ENCODE measurements at places on chromosomes 5 and 9.

GRCh38 chr9:115296831-115297565, 179.0 kb upstream of the TNC start:
- DNase-seq = peak; percentile 50

- no peak for DNase-seq
Observed at GRCh38 chr5:126633552-126633951, 32.8 kb downstream of the PHAX start.

DNA sequence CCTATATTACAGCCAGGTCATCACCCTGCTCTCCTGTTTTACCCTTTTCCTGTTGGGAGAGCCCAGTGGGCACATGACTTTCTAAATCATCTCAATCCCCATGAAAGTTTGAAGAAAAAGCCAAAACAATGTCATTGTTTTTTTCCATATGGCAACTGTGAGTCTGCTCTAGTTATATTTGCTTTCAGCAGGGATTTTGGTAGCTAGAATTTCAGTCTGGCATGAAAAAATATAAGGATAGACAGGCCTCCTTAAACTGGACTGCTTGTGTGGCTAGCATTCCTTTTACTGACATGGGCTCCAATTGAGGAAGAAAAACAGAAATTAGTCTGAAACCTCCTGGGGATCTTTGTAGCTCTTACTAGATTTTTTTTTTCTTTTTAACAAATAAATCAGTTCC, 25.6 kb downstream of the MOCS2 start:
- DNase-seq = no peak

DNA sequence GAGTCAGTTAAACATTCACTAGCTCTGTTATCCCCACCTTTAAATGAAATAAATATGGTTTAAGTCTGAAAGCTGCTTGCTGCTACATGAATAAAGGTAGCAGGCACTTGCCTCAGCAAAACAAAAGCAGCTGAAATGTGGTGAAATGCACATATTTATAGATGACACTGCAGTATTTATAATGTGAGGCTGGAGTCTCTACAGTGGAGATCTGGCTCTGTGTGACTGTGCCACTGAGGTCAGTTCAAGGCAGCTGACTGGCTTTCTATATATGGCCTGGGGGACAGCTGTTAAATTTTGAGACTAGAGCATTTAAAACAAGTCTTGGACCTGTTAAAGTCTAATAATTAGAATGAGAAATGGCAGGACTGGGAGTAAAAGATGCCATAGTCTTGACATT, 859.6 kb upstream of the SEMA6A start:
- no peak for DNase-seq

DNA sequence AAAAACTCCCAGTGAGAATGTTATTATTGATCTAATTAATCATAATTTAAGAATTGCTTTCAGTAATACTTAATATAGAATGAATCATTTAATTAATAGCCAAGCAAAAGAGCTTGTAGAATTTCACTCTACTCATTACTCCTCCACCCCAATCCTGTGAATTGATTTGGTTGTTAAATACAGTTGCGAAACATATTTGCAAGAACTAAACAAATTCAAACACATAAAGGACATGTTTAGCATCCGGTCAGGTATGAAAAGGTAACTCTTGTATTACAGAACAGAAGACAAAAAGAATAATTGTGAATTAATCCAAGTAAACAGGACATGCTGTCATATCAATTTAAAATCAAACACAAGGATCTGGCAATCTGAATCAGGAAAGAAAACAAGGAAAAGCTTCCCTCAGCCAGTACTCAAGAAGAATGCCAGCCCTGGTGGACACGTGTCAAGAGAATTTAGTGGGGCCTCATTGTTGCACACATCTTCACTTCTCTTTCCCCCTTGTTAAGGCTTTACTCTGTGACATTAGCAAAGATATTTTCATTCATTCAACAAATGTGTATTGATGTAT, 89.4 kb upstream of the SLC12A2 start:
- no peak for DNase-seq

DNA sequence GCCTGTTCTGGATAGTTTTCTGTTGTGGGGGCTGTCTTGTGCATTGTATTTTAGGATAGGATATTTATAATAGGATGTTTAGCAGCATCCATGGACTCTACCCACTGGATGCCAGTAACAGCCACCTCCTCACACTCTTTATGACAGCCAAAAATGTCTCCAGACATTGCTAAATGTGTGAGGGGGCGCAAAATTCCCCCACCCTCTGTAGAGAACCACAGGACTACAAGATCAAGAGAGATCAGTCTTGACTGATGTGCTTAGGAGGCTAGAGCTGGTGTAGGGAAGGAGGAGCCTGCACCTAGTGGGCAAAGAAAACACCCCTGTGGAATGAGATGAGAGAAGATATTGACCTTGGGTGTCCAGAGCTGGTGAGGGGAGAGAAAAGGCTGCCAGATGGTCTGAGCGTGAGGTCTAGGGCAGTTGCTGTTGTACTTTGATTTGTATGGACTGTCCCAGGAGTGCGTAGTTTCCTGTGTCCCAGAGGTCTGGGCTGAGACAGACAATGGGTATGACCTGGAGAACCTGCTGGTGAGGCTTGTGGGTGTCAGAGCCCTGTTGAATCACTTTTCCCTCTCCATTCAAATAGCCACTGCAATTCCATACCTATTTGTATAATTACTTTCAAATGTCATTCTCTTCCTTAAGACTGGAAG, 16.3 kb downstream of the DAPK1 start:
- no peak for DNase-seq

DNA sequence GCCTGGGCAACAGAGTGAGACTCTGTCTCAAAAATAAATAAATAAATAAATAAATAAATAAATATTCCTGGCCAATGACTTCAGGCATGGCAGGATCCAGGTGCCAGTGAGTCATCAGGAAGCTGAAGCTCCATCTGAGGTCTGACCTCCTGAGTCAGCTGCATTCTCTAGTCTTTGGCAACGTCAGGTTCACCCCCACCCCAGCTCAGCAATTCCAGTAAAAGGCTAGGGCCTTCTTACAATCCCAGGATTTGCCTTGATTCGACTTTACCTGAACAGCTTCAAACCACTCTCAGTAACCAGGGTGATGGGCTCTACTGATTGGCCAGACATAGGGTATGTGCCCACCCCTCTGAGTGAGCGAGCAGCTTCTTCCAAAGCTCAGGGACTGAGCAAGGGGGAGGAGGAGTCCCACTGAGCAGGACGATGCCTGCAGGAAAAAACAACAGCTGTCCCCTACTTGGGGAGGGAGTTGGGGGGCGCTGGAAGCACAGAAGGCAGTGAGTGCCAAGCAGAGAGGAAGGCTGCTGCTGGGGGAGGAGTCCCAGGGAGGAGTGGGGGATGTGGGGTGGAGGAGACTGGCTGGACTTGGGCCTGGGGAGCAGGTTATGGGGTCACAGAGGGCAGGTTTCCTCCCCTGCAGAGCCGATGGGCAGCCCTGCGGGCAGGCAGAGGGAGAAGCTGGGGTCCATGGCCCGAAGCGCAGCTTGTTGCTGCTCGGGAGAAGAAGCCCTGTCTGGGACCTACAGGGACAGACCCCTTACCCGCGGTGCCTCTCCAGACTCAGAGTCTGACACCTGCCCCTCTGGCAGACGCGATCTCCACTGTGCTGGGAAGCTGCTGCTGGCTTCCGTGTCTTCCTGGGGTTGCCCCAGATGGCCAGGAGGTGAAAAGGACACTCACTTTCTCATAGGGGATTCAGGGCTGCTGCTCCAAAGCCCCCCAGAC, 25.9 kb upstream of the UNC5A start:
- DNase-seq = peak; percentile 42

DNA sequence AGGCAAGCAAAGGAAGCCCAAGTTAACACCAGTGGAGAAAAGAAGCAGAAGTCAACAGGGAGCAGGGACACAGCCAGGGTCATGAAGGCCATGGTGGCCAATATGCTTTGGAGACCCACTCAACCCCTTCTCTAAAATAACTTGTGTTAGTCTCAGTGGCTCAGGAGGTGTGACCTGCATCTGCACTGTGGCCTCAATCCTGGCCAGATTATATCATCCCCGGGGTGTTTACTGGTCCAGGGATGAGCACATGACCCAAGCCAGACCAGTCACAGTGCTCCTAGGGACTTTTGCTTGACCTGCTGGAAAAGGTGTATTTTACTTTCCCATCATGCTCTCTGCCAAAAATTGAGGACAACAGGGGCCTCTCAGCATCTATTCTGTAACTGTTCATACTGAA, 105.2 kb downstream of the DPYSL3 start:
- no peak for DNase-seq

GRCh38 chr9:78021697-78022096, 9.9 kb downstream of the GNAQ start:
- DNase-seq = no peak

- no peak for DNase-seq
Observed at GRCh38 chr5:179759581-179760551, 27.2 kb downstream of the MAML1 start.

- DNase-seq = no peak
Observed at GRCh38 chr5:1251678-1252580, 26.7 kb downstream of the SLC6A18 start.

- peak; percentile 14 for DNase-seq
Observed at GRCh38 chr5:92886751-92887150, 694.3 kb downstream of the NR2F1-AS1 start.

DNA sequence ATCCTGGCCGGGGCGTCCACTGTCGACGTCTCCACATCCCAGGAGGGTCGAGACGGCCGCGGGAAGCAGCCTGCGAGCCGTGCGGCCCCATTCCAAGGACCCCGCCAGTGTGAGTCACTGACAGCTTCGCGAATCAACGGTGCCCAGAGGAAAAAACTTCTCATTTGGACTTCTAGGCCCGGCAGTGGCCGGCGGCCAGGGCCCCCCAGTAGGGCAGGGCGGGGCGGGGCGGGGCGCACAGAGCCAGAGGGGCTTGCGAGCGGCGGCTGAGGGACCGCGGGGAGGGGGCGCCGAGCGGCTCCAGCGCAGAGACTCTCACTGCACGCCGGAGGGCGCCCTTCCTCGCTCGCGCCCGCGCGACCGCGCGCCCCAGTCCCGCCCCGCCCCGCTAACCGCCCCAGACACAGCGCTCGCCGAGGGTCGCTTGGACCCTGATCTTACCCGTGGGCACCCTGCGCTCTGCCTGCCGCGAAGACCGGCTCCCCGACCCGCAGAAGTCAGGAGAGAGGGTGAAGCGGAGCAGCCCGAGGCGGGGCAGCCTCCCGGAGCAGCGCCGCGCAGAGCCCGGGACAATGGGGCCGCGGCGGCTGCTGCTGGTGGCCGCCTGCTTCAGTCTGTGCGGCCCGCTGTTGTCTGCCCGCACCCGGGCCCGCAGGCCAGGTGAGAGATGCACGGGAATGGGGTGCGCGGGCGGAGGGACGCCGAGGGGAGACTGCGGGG, at the start of gene F2R:
TSS of gene F2R (plus strand) at position 391 of the 720 bp plus-strand sequence. CDS start at position 573, 182 bp downstream.
- peak; percentile 74 for DNase-seq

DNA sequence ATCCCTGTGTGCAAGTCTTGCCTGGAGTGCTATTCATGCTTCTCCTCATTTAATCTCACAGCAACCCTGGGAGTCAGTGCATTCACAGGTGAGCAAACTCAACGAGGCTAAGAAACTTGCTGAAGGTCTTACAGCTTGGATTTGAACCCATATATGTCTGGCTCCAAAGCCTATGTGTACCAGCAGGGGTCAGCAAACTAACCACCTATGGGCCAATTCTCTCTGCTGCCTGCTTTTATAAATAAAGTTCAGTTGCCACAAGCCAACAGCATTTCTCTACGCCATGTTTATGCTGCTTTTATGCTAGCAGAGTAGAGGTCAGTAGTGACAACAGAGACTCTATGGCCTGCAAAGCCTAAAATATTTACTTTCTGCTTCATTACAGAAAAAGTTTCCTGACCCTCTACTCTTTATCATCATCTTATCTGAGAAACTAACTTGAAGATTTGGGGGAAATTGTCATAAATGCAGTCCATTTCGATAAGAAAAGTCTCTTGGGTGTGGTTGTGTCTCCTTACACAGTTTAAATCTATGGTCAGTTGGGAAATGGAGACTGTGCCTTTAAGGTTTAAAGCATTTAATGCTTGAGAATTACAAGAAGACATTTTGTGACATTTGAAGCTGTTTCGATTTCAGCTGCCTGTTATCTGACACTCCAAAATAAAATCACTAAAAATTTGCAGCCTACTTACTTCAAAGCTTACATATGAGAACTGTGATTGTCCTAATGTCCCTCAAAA, 137.7 kb downstream of the PRELID2 start:
- peak; percentile 35 for DNase-seq

DNA sequence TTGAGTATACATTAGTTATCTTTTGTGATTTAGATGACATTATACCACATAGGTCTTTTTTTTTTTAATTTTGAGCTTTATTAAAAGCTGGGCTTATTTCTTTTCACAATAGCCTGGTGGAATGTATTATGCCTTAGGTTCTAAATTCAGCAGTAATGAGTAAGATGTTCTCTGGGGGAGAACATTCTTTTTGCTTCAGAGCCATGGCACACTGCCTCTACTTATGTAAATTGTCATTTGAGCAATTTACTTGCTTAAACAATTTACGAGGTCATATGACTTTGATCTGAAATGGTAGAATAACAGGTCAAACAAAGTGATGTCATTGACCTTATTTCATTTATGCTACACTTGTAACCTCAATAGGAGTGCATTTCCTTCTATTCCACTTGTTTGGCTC, 154.2 kb downstream of the FOCAD start:
- peak; percentile 30 for DNase-seq

- no peak for DNase-seq
Observed at GRCh38 chr5:1222621-1223277, 2.4 kb upstream of the SLC6A18 start.

DNA sequence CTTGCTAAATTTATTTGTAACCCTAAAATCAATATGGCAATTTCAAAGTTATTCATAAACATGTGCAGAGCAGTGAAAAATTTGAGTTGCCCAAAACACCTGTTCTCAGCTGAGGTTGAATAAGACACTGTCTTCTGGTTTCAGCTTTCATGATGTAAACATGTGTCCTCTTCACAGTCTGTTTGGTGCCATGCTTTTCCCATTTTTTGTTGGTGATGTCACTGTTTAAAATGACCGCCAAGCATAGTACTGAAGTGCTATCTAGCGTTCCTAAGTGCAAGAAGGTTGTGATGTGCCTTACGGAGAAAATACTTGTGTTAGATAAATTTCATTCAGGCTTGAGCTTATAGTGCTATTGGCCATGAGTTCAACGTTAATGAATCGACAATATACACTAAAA, 580.8 kb downstream of the ACTL7B start:
- DNase-seq = no peak

- peak; percentile 54 for DNase-seq
Observed at GRCh38 chr9:81543695-81544094, 145.7 kb downstream of the TLE1 start.

GRCh38 chr5:14490309-14490711, 91.3 kb upstream of the OTULINL start:
- DNase-seq = no peak

DNA sequence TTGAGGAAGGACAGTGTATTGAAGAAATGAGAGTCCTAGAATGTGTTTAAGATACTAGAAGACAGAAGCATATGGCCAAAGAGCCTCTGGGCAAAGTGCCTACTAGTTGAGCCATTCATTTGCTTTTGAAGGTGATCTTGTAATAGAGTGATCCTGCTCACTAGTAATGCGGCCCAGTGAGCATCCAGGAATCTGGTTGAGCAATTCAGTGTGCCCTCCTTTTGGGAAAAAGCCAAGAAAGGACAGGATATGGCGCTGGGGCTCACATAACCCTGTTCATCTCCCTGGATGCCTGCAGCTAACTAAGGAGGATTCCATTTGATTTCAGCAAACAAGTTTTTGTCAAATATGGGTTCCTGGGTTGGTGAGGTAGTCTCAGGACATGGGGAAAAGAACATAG, 16.3 kb downstream of the ADAM19 start:
- peak; percentile 79 for DNase-seq

- no peak for DNase-seq
Observed at GRCh38 chr5:78560000-78560855, 88.3 kb downstream of the LHFPL2 start.
